ENCODE measurements at places on chromosomes 6 and 20.

GRCh38 chr6:166275714-166276166, 32.5 kb downstream of the PRR18 start:
- DNase-seq, result peak; percentile 62

- DNase-seq, result no peak
These were observed 48.0 kb downstream of the CDH26 start for GRCh38 chr20:60006261-60006660.

DNA sequence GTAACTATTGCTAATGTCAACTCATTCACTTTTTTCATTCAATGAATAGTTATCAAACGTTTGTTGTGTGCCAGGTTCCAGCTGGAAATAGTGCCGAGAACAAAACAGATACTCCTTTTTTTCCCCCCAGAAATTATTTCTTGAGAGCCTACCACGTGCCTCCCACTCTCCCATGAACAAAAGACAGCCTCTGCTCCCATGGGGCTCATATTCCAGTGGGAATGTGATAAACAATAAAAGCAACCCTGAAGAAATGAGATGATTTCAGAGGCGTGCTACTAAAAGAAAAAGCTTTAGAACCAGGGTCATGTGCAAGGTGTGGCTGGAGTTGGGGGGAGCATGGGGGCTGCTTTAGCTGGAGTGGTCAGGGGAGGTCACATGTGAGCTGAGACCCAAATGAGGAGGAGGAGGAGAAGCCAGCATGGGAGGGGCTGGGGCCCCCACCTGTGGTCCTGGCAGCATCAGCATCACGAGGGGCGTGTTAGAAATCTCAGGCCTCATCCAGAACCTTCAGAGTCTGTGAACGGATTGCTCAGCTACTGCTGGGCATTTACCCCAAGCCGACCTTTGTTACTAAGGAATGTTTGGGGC, 157.4 kb downstream of the EYA2 start:
- DNase-seq, result no peak

DNA sequence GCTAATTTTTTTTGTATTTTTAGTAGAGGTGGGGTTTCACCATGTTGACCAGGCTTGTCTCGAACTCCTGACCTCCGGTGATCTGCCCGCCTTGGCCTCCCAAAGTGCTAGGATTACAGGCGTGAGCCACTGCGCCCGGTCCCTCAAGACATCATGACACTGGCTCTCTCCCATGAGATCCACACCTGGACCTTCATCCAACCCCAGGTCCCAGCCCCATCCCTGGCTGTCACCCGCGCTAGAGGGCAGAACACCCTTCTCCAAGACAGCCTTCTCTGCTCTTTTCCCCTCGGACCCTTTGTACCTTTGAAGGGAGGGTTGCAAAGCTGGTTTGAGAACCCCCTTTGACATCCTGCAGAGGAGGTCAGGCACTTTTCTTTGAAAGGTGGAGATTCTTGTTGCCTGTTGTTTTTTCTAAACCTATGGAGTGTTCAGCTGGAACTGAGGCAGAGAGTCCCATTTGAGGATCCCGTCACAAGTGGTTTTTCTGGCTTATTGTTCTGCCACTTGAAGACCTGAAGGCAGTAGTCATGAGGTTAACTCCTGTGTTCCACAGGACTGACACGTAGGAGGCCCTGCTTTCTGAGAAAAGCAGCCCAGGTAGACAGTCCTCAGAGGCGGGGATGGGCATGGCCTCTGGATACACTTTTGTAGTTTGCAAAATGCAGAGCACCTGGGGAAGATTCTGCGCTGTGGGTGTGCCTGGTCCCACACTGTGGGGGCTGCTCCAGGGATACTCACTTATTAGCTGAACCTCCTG, 171.1 kb upstream of the SNX9 start:
- no peak for DNase-seq

DNA sequence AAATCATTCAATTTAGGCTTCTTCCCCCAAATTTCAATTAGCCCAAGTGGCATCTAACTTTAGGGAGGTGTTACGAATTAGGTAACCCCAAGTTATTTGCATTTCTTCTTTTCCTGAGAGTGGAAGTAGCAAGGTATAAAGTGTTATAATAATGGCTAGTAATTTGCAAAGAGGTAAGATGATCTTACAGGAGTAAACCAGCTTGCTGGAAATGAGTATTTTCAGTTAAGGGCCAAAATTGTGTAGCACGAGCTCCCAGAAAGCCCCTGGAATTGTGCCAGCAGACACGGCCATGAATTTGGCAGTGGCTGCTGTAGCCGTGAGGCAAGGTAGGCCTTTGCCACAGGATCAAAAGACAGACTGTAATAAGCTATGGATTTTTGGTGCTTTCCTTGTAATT, 38.0 kb downstream of the CITED2 start:
- no peak for DNase-seq

DNA sequence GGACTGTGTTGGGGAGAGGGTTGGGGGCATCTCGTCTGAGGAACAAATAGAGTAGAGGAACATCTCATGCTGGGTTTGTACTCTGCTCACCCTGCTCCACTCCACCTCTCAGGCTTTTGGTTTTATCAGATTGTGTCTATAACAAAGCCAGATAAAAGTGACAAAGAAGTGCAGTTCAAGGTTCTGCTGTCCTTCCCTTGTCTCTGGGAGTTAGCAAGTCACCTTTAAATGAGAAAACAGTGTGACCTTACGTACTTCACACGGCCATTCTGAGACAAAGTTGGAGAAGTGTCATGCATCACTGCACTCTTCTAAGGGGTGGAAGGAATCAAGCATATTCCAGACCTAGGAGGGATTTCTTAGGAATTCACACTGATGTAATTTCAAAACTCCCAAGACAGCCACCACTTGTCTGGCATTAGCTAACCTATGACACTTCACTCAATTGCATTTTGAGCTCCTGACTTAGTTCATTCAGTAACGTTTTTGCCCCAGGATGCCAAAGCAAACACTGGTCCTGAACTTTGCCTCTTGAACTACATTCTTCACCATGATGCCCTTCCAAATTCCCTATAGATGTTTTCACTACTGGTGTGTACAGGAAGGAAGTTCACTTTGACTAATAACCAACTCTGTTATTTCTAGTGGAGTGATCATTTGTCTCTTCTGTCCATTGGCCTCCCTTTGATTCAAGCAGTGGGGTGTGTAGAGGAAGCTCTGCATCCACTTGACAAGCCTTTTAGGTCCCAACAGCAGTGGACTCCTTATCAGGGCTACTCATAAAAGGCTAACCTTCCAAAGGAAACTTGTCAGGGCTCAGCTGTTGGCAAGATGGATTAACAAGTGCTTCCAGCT, 647.6 kb upstream of the FLRT3 start:
- DNase-seq, result no peak

Data from stimulated activated CD8-positive, alpha-beta memory T cell treated with anti-CD3 and anti-CD28 coated beads, Interleukin-7, amount 100 ng/mL, for 24 hours (primary cell).